ENCODE measurements at places on chromosomes 12 and 14.

GRCh38 chr12:24049101-24049500 is 99.6 kb upstream of the SOX5 start:
- DNase-seq: no peak

DNA sequence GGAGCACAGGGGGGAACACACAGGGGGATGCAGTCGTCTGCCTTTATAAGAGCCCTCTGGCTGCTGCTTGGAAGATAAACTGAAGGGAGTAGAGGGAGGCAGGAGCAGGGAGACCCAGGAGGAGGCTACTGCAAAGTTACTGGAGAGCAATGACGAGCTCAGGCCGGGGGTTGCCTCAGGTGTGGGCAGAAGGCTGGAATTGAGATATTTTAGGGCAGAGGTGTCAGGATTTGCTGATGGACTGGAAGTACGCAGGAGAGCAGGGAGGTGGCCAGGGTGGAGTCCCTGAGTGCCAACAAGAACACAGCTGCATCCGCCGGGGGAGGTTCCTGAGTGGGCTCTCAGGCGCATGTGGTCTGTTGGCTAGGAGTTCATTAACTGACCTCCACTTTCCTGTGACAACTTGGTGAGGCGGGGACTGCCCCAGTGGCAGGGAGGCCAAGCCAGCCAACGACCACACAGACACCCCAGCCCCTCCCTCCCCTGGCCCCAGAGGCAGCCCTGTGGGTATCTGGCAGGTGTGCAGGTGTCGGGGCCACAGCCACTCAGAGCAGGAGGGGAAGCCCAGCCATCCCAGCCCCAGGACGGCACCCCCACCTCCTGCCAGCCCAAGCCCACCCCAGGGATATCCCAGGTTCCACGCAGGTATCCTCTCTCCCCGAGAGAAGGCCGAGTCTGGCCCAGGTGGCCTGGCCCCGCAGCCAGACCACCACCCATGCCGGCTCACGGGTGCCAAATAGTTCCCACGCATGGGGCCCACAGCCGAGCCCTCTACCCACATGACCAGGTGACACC is 85.4 kb downstream of the NCOR2 start:
- DNase-seq: no peak

DNA sequence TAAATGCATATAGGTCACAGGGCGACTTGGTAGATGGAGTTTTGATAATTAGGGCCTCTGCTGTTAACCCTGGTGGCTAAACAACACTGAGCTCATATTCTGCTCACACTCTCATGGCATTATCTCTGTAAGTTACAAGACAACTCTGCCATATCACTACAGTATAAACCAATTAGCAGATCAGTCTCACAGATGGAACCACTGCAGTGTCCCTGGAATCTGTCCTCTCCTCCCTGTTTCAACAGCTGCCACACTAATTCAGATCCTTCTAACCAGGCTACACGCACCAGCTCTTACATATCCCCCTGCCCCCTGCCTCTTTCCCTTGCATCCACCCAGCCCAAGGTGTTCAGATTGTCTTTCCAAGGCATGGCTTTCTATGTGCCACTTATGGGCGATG is 161.0 kb upstream of the RMST start:
- no peak for DNase-seq

GRCh38 chr14:95701846-95702221 is 12.1 kb downstream of the TCL1A start:
- no peak for DNase-seq

GRCh38 chr14:30998100-30998706 is 27.2 kb upstream of the AP4S1 start:
- DNase-seq: no peak

DNA sequence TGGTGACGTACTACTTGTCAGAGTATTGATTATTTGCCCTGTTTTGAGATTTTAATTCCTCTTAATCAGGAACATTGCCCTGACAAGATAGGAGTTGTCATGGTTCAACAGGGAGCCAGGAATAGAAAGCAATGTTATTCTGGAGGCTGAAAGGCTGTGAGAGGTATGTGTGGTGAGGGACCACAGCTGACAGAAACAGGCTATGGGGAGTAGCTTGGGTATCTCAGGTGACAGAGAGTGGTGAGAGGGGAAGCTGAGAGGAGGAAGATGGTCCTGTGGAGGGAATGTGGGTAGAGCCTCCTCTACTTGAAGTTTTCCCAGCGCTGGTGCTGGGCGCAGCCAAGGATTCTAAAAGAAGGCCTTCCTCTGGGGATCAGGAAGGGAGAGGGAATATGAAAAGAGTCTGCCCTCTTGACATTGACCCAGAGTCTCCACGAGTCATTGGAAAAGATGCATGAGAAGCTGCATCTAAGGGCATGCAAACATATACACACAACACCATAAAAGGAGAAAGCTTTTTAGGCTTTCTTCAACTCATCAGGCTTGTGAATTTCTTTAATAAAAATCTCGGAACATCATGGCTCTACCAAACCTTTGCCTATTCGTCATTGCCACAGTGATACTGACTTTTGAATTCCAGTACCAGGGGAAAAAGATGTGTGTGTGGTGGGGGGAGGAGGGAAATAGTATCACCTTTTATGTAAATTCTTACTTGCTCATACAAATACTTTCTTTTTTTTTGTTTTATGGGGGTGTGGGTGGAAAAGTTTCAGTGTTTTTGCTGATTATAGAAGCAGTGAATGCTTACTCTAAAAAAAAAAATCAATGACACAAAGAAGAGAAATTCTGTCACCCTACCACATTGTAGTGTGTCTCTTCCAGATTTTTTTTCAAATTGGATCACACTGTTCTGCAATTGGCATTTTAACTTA is 39.9 kb upstream of the DHRS7 start:
- no peak for DNase-seq

DNA sequence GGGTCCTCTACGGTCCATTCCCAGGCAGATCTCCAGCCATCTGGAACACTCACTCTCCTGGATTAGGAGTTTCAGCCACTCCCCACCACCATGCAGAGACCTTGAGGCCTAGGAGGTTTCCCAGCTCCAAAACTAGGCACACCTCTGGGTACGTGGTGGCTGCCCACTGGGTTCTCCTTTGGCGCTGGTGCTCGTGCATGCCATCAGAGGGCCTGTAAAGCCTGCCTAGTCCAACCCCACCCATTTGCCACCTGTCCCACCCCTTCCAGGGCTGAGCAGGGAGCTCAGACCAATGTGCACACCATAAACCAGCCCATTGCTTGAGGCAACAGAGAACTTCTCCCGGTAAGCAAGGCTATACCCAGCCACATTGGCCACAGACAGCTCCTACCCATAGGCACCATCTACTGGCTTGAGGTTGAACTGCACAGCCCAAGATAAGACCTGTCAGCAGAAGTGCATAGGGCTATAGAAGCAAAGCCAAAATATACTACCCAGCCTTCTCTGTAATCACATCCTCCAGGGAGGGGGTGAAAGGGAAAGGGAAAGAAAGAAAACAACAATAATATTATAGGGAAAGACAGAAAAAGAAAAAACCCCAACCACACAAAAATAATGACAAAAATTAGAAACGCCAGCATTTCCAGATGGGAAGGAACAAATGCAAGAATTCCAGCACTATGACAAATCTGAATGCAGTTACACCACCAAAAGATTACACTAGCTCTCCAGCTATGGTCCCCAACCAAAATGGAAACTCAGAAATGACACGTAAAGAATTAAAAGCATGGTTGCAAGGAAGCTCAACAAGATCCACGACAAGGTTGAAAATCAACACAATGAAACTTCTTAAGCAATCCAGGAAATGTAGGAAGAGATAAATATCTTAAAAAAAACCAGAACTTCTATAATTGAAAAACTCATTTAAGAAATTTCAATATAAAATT is 111.9 kb upstream of the CCDC175 start:
- DNase-seq: no peak

DNA sequence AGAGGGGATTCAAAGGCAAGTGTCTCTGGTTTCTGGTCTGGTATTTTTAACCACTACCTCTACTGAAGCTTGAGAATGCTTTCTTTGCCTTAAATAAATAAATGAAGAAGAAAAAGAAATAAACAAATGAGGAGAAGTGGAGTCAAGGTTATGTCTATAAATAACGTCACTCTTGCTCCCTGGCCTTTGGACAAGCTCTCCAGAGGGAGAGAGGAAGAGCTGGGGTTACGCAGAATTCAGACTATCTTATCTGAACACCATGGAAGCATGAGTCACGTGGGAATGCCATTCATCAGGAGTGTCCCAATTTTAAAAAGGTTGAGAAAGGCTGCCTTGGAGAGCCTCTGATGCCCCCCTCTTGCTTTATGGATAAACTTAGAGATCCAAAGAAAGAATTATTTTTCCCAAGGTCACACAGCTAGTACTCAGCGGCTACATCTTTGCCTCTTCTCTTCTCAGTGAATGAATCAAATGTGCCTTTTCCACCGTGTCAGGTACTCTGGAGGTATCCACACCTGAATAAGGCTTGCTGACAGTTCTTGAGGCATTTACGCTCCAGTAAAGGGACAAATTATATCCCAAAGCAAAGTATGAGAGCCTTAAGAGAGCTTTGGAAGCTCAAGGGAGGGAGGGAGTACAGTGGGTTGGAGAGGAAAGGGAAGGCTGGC is 12.9 kb upstream of the MSI1 start:
- no peak for DNase-seq

DNA sequence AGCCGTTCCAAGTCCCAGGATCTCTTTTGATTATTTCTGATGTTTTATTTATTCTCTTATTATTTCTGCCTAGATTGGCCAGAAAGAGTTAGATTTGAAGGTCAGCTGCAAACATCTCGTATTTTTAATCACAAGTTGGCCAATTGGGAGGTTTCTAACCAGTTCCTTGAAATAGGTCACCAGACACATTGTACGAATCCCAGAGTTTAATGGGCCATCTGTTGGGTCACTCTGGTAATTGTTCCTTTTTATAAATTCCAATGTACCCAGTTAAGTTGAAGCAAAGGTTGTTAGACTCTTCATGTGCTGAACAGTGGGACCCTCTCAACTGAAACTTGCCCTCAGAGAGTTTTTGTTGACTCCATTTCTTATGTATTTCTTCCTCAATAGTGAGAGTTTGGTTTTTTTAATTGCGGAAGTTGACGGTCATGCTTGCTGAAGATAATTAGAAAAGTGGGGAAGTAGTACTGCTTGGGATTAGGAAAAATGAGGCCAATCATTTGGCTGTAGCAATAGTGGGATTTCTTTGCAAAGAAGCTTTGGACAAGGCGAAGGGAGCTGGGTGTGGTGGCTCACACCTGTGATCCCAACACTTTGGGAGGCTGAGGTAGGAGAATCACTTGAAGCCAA is 382.7 kb upstream of the RGS6 start:
- DNase-seq: no peak

DNA sequence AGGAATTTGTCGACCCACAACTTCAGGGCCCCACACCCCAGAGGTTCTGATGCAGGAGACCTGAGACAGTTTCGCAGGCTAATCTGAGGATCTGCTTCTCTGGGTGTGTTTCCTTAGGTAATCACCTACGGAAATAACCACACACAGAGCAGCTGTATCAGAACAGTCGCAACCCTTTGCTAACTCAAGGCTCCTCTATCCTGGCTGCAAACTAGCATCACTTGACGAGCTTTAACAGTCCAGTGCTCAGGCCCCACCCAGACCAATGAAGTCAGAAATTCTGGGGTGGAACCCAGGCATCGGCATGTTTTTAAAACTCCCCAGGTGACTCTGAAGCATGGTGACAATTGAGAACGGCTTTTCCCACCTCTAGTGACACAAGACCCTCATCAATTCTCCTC is 20.7 kb downstream of the SLC7A7 start:
- DNase-seq: no peak

DNA sequence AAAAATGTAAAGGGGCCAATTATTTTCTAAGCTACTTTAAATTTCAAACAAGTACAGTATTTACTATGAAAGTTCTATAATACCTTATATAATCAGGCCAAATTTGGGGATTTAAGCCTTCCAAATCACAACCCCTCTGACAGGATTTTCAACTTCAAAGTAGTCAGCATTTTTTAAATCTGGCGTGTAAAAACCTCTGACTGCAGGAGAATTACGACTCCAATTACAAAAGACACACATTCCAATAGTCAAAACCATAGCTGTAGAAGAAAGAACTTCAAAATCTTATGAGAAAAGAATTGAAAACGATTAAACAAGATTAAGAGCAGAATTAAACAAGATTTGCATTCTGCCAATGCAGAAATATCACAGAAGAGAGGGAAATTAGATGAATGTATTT is 12.7 kb downstream of the OSBPL8 start:
- DNase-seq: no peak

DNA sequence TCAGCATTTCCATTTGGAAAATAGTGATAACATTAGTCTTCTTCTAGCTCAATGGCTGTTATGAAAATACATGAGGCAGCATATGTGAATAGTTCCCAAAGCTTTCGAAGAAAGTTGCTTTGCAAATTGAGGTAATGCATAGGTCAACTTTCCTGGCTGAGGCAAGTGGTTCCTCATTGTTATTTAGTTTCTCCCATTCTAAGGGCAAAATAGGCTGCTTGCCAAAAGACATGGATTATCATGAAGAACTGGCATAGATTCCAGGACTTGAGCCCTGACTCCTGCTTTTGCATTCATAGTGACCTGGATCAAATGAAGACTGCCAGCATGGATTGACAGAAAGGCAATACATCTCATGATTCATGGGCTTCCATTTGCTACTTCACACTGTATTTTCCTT is 35.7 kb downstream of the LRFN5 start:
- no peak for DNase-seq

DNA sequence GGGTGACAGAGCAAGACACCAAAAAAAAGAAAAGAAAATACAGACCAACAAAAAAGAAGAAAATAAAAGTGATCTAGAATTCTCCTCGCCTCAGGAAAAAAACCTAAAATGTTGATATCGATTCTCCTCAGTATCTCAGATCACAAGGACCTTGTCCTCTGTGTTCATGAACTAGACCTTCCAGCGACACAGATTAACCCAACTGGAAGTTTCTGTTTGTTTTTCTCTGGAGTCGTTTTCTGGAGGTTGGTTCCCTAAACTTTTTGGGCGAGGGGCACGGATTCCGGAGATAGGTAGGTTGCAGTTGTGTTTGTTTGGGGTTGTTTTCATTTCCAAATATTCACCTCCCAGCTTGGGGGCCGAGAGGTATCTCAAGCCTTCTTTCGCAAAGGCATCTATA is 559 bp upstream of the RFC5 start:
- DNase-seq: no peak

GRCh38 chr14:92426237-92426636 is 87.3 kb upstream of the RIN3 start:
- no peak for DNase-seq

- DNase-seq: no peak
Observed at GRCh38 chr14:63383776-63384367, 65.1 kb upstream of the GPHB5 start.

DNA sequence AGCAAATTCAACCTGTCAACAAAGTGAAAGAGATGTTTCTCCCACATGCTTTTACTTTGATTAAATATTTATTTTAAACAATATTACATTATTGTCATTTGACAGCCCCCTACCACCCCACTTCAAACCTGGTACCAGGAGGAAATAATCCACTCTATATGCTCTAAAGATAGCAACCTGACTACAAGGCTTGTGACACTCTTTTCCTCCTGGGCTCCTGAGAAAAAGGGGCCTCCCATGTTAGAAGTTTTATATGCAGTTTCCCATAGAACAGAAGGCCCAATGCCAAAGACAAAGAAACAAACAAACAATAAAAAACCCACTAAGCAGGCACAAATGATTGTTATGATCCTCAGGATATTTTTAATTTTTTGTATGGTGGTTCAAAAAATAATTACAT is 73.6 kb downstream of the RPS29 start:
- DNase-seq: no peak

GRCh38 chr14:50675597-50675996 is 7.5 kb upstream of the SAV1 start:
- DNase-seq: no peak

Data from NCI-H187 (cell line).